IPS DF 6.9 (cell line): ENCODE measurements at places on chromosomes 5 and 9.
A peak's percentile ranks its signal among the peaks of the same experiment; 100 is the strongest.

GRCh38 chr9:107046692-107047091, 183.7 kb downstream of the ZNF462 start:
- no peak for DNase-seq

GRCh38 chr5:35487233-35488025, 130.2 kb upstream of the SPEF2 start:
- no peak for DNase-seq

DNA sequence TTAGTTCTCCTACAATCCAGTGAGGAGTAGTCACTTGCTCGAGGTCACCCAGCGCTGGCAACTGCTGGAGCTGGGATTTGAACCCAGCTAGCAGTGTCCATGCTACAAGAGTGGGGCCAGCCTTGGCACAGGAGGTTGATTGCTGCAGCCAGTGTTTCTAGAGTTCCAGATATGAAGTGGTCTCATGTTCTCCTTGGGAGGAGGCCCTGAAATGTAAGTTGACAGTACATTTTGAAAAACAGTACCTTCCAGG, 802 bp downstream of the CCDC107 start:
- no peak for DNase-seq

DNA sequence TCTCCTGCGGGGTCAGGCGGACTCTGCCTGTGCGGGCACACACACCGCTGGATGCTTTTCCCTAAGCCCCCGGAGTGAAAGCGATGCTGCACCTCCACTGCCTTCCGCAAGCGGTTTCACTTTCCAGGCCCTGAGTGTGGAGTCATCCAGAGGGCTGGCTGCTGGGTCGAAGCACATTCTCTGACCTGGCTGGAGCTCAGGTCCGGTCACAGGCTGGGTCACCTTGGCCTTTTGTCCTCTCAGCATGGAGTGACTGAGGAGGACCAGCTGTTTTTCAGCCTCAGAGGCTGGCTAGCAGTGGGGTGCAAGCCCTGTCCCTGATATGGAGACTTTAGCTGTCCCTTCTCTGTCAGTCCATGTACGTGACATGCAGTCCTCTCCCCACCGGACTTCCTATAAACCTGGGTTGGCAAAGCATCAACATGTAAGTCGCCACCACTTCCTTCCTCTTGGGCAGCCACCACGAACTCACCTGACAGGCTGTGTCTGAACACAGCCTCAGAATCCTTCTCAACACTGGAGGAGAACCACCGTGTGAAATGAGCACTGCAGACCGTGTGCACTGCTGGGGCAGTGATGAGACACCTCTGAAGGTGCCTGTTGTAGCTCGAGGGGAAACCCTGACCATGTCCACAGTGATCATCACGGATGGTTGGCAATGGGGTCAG, 51.3 kb downstream of the GADD45G start:
- no peak for DNase-seq

GRCh38 chr5:95029569-95030366, 255.1 kb downstream of the MCTP1 start:
- DNase-seq: no peak

DNA sequence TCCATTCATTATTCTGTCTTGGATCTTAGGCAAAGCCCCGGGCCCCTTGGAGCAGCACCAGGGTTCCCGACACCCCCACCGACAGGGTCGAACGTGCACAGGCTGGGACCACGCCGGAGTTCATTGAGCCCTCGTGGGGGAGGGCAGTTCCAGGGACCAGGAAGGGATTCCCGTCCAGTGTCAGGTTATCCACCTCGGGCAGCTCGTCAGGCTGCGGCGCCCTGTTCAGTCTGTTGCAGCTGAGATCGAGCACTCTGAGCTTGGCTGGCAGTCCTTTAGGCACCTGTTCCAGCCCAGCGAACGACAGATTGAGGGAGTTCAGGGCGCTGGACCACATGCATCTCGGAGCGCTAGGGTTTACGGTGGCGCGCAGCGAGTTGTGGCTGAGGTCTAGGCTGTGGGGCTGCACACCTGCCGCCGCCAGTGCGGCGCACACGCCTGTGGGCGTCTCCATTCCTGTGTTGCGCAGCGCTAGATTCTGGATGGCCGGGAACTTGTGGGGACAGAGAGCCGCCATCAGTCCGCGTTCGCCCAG, 1.1 kb downstream of the CD14 start:
- no peak for DNase-seq

GRCh38 chr9:99725852-99726251, 95.8 kb upstream of the NR4A3 start:
- no peak for DNase-seq

DNA sequence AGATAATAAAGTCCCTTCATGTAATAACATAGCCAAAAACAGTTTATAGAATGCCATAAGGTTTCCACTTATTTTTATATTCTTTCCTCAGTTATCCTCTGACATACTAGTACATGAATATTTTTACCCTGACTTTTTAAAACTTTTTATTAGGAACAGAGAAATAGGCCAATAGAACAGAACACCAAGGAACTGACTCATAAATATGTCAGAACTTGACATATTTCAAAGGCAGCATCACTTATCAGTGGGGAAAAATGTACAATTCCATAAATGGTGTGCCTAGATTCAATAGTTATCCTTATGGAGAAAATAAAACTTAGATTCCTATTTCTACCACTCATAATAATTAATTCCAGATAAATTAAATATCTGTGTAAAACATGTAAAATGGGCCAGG, 9.4 kb downstream of the STARD4 start:
- DNase-seq: no peak

DNA sequence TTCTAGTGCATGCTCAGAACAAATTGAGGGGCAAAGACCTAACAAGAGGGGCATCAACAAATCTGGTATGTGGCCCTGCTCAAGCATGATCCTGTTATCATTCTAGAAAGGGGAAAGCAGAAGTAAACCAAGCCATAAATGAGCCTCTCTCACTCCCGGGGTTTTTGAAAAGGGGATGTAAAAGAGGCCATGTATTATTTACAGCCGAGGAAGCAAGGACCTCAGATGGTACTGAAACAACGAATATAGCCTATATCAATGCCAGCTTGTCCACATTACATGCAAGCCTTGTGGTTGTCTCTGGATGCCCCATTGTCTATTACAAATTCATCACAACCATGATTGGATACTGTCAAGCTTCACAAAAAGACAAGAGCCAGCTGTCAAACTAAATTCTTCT, 211.3 kb downstream of the DCP2 start:
- DNase-seq: no peak

- DNase-seq: no peak
These were observed 16.6 kb upstream of the GRHPR start for GRCh38 chr9:37405764-37406380.

- DNase-seq: no peak
These were observed 184.4 kb downstream of the CWC27 start for GRCh38 chr5:64952951-64953673.

DNA sequence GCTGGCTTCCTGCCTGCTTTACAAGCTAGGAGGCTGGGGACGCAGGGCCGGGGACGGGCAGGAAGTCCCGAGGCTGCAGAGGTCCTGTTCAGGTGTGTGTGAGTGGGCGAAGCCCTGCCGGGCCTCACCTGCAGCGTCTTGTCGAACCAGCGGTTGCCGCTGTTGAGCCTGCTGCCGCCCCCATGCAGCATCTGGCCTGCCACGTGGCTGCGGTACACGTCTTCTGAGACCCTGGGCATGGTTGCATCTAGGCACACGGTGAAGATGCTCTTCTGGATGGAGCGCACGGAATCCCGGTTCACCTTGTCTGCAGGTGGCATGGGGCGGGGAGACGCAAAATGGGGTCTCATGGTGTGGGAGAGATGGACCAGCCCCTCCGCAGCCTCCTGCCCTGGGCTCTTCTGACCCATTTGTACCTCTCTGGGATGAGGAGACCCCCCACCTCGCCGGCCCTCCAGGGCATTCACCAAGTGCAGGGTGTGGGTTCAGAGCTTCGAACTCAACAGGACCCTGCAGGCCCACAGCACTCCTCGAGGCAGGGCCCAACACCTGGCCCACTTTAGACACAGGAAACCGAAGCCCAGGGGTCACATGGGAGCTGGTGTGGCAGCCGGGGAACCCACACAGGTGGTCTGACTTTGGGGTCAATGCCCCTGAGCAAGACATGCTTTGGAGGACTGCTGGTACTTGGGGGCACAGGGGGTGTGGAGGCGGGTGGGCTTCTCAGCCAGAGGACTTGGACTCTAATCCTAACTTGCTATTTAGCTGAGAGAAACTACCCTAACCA, 10.0 kb downstream of the CRAT start:
- DNase-seq: no peak

GRCh38 chr9:18611971-18612370, 138.0 kb downstream of the ADAMTSL1 start:
- DNase-seq: no peak

DNA sequence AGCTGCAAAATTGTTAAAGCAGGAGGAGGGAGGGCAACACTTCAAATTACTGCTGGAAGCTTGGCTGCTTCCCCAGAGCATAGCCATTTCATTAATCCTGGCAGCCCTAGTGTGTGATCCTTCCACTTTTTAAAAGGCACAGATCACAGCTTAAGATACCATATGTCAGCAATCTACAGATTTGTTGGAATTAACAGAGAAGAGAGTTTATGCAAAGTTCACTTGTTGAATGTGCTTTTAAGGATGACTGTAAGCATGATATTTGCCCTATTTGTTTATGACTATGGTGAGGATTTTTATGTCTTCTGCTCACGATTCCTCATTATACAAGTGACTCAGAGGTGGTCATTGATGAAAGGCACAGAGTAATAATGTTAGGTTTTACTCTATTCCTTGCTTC, 156.0 kb upstream of the CDKN2B start:
- no peak for DNase-seq

- DNase-seq: peak; percentile 29
These were observed 184.6 kb downstream of the ACTL7B start for GRCh38 chr9:108671176-108671575.

DNA sequence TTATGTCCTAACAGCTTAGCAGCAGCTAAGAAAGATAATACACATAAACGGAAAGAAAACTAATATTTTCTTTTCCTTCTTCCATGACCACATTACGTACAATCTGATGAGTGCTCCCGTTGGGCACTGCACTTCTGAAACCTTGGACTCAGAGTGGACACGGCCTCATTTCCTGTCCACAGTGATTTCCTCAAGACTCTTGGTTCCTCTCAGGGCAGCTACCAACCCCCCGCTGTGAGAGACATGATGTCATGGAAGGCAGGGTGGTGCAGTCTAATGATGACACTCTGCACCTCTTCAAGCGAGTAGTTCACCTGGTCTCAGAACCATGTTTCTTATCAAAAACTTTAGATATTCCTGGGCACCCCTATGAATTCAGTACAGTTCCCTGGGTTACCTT, 68.7 kb upstream of the CTSL start:
- no peak for DNase-seq

GRCh38 chr5:53944981-53945380, 365.4 kb downstream of the ARL15 start:
- DNase-seq: no peak

DNA sequence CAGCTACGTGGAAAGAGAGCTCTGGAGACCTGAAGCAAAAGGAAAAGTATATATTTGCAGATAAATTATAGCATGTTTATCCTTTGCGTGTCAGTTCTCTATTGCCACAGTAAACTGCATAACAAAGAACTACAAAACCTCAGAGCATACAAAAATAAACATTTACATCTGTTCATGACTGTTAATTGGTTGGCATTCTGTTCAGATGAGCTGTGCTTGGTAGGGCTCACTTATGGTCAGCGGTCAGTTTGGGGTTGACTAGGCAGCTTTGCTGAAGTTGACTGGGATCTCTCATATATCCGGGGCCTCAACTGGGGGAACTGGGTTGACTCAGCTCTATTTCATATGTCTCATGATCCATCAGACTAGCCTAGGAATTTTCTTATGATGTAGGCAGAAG, 257.7 kb downstream of the TLE1 start:
- no peak for DNase-seq

DNA sequence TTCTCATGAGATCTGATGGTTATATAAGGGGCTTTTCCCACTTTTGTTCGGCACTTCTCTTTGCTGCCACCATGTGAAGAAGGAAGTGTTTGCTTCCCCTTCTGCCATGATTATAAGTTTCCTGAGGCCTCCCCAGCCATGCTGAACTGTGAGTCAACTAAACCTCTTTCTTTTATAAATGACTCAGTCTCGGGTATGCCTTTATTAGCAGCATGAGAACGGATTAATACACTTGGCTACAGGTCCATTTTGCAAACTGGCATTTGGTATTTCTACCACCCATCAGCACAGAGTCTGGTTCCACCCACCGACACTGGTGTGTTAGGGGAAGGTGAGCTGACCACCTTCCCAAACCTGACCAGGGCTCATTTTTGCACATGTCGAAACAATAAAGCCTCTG, 47.9 kb upstream of the RARS1 start:
- no peak for DNase-seq

DNA sequence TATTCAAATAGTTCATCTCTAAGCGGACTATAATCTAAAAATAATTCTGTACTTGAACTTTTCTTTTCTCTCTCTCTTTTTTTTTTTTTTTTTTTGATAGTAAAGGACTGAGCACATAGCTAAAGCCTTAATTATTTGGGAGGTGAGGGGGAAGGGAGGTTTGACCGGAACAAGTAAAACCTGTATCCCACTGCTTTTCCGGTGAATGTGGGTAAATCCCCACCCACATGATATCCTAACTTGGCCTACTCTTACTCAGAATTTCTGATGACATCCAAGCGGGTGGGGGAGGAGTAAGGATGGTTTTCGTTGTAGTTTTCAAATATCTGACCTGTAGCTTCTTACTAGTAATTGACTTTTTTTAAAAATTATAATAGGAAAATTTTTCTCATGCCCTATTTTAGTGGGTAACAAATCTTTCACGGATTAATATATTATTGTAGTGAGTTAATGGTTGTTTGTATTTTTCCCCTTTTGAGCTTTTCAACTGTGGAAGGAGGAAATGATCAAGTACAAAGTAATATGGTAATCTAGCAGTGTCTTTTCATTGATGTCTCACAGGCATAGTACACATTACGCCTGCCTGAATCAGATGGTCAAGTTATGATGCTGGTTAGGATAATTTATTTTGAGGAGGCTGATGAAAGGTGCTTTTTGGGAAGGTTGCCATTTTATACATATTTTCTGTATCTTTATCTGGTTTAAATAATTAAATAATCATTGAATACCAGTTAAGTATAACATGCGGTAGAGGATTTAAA, 2.2 kb upstream of the ELL2 start:
- DNase-seq: no peak

- DNase-seq: no peak
These were observed 35.0 kb upstream of the GPR21 start for GRCh38 chr9:122998448-122998847.

DNA sequence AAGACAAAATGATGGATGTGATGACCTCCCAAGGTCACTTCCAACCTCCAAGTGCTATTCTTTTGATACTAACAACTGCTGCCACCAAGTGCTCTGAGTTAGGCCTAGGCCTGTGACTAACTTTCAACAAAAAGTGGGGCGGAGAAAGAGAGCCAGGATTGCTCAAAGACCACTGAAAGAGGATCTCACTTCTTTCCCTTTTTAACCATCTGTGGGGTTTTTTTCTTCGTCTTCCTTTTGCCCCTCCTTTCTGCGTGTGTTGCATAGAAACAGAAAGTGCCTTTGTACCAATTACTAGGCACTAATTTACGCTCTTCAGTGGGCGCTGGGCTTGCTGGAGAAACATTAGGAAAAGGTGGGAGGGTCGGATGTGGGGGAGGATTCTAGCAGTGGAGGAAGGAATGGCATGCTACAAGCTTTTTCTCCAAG, 8.0 kb downstream of the KLF9 start:
- no peak for DNase-seq

- no peak for DNase-seq
These were observed 181.4 kb upstream of the MAP3K1 start for GRCh38 chr5:56633950-56634349.

- DNase-seq: no peak
These were observed 3.1 kb upstream of the B4GALT7 start for GRCh38 chr5:177596775-177597238.
